ENCODE measurements at places on chromosomes 13 and 19.

GRCh38 chr13:42561752-42562467 lies 12.0 kb upstream of the TNFSF11 start:
- DNase-seq = no peak

- no peak for DNase-seq
Observed at GRCh38 chr13:113860665-113861432, 3.0 kb downstream of the GAS6 start.

DNA sequence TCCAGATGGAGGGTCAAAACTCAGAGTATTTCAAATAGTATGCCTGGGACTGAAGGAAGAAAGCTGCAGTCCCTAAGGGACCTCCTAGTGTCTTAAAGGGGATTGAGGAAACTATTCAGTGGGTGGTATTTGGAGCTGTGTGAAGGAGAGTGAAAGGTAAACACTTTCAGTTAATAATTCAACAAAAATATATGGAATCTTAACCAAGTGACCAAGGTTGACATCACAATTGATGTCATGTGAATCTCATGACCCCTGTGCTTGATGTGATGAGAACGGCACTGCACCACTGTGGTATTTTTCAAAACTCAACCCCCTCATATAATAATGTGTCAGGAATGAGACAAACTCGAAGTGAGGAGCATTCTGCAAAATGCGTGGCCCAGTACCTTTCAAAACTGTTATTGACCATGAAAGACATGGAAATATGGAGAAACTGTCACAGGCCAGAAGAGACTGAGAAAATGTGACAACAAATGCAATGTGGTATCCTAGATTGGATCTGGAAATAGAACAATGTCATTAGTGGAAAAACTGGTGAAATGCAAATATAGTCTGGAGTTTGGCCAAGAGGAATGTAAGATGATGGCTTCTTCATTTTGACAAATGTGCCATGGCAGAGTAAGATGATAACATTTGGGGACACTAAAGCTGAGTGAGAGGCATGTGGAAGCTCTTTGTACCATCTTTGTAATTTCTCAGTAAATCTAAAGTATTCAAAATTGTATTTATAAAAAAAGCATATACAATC lies 553.9 kb downstream of the RFC3 start:
- no peak for DNase-seq

- DNase-seq = no peak
Observed at GRCh38 chr19:48271531-48272151, 1.8 kb downstream of the ZNF114 start.

DNA sequence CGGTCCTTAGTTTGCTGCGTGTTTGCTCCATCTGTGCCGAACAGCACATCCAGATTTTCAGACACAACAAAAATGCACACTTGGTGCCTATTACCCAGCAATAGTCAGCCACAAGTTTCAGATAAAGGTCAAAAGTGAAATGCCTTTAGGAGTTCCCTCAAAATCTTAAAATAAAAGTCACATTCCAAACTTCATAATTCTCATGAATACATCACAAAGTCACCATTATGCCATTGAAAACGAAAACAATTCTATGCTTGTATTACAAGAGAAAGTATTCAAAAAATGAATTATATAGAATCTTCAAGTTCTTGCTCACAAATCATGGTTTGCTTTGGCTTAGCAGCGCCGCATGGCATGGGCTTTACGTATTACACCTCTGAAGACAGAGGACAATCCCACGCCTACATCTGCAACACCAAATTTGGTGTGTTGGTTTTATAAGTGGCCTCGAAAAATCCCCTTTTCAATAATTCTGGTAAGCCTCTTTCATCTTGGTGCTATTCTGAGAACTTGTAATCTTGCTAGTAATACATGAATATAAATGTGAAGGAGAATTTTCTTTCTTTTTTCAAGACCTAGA lies 26.6 kb downstream of the COL4A1 start:
- no peak for DNase-seq

DNA sequence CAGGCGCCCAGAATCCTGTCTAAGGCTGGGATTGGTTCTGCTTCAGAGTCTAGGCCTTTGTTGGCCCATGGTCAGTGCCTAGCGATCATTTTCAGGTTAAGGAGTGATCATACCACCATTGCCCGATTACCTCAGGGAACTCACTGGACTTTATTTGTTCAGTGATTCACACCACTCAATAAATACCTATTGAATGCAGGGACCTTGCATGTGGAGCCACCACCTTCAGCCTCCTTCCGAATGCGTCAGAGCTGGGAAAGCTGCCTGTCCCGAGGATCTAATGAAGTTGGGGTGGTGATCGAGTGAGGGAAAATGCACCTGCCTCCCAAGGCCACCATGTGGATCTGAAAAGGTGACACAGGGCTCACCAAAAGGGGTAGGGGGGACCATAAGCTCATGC lies 40.0 kb upstream of the POU2F2 start:
- no peak for DNase-seq

- DNase-seq = no peak
Observed at GRCh38 chr19:58330458-58330857, 3.7 kb downstream of the ZSCAN22 start.

DNA sequence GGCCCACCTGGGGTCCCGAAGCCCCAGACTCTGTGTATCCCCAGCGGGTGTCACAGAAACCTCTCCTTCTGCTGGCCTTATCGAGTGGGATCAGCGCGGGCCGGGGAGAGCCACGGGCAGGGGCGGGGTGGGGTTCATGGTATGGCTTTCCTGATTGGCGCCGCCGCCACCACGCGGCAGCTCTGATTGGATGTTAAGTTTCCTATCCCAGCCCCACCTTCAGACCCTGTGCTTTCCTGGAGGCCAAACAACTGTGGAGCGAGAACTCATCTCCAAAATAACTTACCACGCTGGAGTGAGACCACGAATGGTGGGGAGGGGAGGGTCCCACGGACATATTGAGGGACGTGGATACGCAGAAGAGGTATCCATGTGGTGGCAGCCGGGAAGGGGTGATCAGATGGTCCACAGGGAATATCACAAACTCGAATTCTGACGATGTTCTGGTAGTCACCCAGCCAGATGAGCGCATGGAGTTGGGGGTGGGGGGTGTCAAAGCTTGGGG lies 1.0 kb upstream of the ICAM5 start:
- DNase-seq = no peak

DNA sequence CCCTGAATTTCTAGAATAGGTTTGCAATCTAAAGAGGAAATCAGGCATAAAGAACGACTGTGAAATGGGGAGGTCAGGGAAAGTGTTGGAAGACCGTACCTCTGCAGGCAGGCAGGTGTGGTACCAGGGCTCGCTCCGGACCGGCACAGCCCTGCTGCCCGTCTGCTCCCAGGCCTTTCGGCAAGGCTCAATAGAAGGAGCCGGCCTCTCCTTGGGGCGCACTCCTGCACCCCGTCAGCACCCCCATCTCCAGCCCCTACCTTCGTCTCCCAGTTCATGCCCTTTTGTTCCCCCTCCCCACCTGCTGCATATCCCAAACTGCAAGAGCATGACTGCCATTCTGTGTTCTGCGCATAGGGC lies 139.8 kb upstream of the SOX1 start:
- DNase-seq = no peak

DNA sequence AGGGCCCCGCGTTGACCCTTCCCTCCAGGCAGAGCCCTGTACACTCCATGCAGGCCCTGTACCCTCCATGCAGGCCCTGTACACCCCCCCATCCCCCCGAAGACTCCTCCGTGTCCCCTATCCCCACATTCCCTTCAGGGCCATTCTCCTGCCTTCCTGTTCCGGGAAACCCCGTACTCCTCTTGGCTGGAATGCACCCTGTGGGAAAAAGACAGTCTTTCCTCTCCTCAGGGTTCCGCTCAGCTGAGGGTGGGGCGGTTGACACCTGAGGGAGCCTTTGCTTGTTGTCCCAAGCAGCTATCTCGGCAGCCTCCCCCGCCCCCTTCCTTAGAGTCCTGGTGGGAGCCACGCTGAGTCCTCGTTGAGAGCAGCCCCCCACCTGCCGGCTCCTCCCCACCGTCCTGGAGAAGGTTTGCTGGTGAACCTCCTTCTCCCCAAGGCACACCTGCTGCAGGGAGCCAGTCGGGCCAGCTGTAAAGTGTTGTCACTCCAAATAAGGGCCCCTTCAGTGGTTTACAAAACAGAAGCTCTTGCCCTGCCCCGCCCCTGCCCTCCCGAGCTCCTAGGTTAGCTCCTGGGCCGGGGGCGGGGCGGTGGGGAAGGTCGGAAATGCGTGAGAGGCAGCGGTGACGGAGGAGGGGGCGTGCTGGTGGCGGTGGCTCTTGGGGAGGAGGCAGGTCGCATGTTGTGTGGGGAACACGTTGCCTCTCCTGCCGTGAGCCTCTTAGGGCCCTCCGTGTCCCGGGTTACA lies 1.5 kb downstream of the GNA11 start:
- peak; percentile 74 for DNase-seq

DNA sequence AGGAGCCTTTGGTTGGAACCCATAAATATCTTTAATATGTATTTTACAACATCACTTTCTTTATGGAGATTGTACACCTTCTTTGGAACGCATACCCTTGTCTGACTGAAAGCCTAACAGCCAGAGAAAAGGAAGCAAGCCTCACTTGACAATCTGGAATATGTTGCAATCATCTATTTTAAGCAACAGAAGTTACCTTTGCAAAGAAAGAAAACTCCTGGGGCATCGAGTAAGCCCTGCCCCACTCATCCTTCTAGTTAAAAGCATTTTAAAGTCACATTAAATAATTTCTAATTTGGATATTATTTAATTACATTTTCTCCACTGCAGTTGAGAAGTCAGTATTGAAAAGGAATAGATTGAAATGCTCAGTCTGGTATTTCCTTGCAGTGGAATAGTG lies 542.7 kb downstream of the MYO16 start:
- DNase-seq = no peak

DNA sequence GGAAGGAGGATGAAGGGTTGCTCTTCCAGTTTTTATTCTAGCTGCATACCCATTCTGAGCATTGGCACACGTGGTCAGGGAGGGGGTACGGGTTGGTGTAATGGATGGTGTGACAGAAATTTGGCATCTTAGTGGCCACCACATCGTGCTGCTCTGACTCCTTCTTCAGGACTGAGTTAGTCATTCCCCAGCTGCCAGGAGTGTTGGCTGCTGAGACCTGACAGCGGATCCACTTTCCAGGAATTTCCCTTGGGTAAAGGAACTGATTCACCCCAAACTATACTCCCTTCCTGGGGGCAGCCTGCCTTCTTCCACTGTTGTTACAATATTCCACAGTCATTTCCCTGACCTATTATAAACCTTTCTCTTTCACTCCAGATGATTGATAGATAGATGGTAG lies 595.5 kb upstream of the KLHL1 start:
- no peak for DNase-seq

GRCh38 chr19:4338441-4339355 lies at the start of gene STAP2:
Gene STAP2, minus strand, starts transcription at chr19:4338827. Its CDS starts 74 bp downstream, at chr19:4338753.
- DNase-seq = peak; percentile 13

DNA sequence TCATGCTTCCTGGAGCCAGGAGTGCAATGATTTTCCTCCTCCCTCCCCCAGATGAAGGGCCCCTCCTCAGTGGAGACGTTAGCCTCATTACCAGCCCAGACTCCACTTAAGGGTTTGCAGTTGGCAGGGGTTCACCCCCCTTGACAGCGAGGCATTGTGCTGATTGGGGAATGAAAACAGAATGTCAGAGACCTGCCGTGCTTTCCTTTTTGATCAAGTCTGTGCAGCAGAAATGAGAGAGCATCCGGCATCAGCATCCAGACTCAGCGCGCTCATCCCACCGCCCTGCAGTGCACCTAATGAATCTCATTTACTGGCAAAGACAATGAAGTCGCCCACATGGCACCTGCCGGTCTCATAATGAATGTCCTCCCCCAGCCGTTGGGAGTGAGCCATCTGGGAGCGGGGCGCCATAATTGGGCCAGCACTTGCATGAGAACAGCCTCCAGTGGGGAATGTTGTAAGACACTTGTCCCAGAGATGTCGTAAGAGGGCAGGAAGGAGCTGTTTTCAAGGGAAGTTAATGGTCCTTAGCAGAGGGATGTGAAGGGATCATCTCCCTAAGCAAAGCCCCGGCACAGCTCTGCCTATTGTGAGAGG lies 98.3 kb upstream of the UQCRFS1 start:
- DNase-seq = no peak

DNA sequence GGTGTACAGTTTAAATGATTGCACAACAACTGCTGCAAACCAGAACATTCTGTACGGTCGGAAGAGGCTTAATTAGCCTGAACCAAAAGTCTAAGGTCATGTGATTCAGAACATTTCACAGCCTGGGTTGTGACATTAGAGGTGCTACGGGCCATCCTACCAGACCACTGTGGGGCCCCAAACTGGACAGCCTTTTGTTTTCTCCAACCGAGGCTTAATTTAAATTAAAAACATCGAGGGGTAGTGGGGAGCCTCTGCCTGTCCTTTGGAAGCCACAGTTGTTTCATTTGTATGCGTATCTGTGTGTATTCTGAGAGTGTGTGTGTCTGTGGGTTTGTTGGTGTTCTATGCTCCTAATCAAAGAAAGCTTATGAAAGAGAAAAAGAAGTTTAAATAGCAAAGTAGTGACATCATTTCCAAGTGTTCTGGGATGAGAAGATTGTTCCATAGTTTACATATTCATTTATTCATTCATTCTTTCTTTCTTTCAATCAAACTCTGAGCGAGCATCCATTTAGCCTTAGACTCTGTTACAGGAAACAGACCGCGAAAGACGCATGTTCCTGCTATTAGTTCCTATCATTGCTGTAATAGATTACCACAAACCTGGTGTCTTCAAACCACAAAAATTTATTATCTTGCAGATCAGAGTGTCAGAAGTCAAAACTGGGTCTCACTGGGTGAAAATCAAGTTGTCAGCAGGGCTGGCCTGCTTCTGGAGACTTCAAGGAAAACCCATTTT lies 444.8 kb downstream of the FOXO1 start:
- peak; percentile 19 for DNase-seq

DNA sequence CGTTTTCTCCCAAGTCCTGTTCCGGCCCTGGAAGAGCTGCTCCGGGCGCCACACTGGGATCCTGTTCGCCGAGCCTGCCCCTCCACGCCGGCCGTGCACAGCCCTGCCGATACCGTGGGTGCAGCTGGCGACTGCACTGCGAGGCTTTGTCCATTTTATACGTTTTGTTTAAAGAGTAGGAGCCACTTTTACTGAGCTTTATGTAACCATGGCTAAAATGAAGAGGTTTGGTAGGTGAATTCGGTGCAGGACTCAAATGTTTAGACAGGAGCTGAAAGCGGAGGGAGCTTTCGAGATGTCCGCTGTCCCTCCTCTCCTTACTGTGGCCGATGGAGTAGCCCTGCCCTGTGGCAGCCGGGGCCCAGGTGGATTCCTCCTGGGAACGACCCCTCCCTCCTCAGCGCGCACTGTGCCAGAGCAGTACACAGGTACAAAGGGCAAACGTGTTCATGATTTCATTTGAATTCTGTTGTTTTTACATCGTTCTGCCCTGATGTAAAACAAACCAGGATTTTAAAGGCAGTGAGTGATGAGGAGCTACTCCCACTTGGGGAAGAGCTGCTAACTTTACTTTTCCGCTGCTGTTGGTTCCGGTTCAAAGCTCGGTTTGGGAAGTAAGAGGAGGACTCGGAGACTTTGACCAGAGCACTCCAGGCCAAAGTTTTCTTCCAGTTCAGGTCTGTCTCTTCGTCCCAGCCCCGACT lies 1.7 kb downstream of the COL4A2 start:
- no peak for DNase-seq

DNA sequence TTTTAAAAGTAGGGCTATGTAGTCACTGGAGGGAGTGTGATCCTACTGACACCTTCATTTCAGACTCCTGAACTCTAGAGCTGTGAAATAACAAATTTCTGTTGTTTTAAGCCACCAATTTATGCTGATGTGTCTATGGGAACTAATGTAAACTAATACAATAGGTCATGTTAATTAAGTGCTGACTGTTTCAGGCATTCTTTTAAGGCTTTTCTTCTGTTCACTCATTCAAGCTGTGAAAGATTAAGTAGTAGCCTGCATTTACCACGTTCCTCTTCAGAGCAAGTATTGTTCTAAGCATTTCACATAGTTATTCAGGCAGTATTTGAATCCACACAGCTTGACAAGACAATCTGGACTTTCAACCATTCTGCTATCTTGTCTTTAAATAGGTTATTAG lies 1135.0 kb downstream of the SLITRK1 start:
- DNase-seq = no peak
